ENCODE measurements at places on chromosomes 6 and 20. TPM values are rescaled to one million over a fixed set of nuclear protein-coding genes. Genes with fewer than 3 reads are reported as not detected.
A peak's percentile ranks its signal among the peaks of the same experiment; 100 is the strongest.

GRCh38 chr6:139595183-139595582, 220.7 kb upstream of the CITED2 start:
- no peak overlapping the region for H3K4me3 ChIP-seq
- DNase-seq: no peak
- H3K27ac ChIP-seq: no peak overlapping the region
- peaks cover 17% of the 10 kb centered on the region for H3K27me3 ChIP-seq
- H3K36me3 ChIP-seq: no peaks in the 10 kb centered on the region

DNA sequence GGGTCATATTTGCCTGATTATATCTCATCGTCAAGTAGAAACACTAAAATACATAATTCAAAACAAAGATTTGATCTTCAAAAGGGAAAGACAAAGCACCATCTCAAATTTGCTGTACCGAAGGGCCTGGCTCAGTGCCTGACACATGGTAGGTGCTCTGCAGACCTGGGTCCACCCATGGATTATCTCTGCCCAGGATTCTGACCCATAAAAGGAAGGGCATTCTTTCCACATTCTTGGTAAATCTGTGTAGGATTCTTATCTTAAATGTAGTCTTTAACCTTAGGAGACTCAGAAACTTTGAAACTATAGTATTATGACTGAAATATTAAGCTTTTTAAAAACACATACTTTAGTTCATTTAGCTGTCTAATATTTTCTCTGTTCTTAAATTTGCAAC, 274.1 kb upstream of the FLRT3 start:
- no peak overlapping the region for H3K4me3 ChIP-seq
- H3K27me3 ChIP-seq: no peaks in the 10 kb centered on the region
- no peaks in the 10 kb centered on the region for H3K4me1 ChIP-seq
- no peak for DNase-seq

DNA sequence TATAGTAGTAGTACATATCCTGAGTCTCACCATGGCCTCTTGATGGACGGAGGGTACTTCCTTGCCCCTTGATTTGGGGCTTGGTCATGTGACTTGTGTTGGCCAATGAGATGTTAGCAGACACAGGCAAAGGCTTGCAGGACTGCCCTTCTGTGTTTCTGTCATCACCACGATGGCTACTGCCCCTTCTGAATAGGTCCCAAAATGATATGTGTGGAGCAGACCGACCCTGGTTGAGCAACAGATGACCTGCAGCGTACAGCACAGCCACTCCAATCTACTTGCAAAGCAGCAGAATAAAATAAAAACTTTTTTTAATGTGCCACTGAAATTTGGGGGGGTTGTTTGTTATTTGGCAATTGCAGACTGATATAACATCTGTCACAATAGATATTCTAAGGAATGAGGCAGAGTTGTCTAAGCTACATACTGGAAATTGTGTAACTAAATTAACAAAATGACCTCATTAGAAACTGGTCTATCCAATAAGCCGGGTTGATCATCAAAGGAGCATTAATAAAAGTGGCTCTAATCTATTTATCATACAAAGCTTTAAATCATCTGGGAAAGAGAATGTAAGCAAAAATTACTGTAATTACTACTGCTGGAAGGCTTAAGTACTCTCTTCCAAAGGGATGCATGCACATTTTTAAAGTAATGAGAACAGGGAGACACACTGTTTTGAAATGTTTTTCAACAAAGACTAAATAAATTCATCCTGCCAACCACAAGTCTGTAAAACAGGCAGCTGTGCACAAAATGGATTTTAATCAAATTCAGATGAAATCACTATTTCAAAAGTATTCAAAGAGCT, 209.5 kb downstream of the KIF16B start:
- H3K4me1 ChIP-seq: no peaks in the 10 kb centered on the region
- H3K36me3 ChIP-seq: peaks cover 2% of the 10 kb centered on the region
- no peak for DNase-seq
- H3K4me3 ChIP-seq: no peak overlapping the region
- no peak overlapping the region for H3K27ac ChIP-seq

GRCh38 chr6:29828471-29828797, 809 bp downstream of the HLA-G start:
- H3K27ac ChIP-seq: no peak overlapping the region
- H3K4me3 ChIP-seq: no peak overlapping the region
- no peaks in the 10 kb centered on the region for H3K36me3 ChIP-seq

GRCh38 chr6:137949686-137950390, 82.8 kb downstream of the TNFAIP3 start:
- H3K27ac ChIP-seq: peak overlapping the region; percentile 75
- no peaks in the 10 kb centered on the region for H3K36me3 ChIP-seq
- peaks cover 5% of the 10 kb centered on the region for H3K27me3 ChIP-seq
- no peak overlapping the region for H3K4me3 ChIP-seq
- H3K4me1 ChIP-seq: peaks cover 20% of the 10 kb centered on the region
- DNase-seq: no peak

GRCh38 chr6:150661216-150662007, 61.7 kb downstream of the PLEKHG1 start:
- no peaks in the 10 kb centered on the region for H3K36me3 ChIP-seq
- DNase-seq: no peak

DNA sequence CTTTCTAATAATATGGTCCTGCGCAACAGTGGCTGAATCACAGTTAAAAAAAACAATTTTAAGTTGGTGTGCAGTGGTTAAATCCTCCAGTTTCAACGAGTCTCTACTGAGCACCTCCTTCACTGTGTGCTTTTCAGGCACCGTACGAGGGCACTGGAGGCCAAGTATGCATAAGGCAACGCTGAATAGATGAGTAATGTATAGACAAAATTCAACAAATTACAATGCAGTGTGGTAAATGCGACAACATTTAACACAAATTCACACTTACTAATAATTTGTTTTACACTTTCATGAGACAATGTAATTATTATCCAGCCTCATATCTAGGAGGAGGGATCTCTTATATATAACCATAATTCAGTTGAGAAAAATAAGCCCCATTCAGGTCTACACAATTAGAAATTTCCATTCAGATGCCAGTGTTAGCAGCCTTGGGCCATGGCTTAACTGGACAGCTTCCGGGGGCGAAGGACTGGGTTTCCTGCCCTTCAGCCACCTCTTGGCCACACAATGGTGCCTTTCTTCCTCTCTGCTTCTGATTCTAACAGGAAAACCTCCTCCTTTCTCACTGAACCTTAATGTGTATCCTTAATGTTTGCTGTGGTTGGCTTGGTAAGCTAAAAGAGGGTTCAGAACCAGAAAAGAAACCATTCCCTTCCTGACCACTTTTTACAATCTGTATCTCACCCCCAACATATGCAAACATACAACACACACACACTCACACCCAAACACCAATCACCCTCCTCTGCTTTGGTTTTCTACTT, 51.9 kb downstream of the B4GALT5 start:
- H3K27ac ChIP-seq: no peak overlapping the region
- no peak overlapping the region for H3K4me3 ChIP-seq
- DNase-seq: no peak
- peaks cover 29% of the 10 kb centered on the region for H3K4me1 ChIP-seq
- H3K36me3 ChIP-seq: peaks cover 6% of the 10 kb centered on the region
- no peaks in the 10 kb centered on the region for H3K27me3 ChIP-seq

DNA sequence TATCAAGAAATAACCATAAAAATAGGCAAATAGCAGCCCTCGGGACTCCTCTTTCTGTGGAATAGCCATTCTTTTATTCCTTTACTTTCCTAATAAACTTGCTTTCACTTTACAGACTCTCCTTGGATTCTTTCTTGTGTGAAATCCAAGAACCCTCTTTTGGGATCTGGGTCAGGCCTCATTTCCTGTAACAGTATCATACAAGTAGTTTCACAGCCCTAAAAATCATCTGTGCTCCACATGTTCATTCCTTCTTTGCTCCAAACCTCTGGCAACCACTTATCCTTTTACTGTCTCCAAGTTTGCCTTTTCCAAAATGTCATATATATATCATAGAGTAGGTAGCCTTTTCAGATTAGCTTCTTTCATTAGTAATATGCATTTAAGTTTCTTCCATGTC, 13.5 kb upstream of the NT5E start:
- H3K27me3 ChIP-seq: peaks cover 5% of the 10 kb centered on the region
- H3K27ac ChIP-seq: no peak overlapping the region
- no peak for DNase-seq
- H3K4me3 ChIP-seq: no peak overlapping the region

DNA sequence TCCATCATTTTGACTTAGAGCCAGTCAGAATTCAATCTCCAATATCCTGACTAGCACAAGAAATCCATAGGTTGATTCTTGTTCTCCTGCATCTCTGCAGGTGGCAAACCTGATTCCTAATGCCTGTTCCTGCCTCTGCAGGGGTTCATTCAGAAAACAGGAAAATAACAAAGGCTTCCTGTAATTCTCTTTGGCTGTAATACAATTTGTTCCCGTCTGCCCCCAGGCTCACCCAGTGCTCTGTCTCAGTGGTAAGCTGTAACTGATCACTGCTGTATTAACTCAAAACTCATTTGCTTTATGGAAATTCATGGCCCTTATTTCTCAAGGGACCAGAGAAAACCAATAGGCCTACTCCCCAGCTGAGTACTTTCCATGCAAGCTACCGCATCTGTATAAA, 88.6 kb downstream of the OPRM1 start:
- no peaks in the 10 kb centered on the region for H3K27me3 ChIP-seq
- no peaks in the 10 kb centered on the region for H3K36me3 ChIP-seq

- no peak for DNase-seq
- no peak overlapping the region for H3K4me3 ChIP-seq
- H3K36me3 ChIP-seq: peaks cover 44% of the 10 kb centered on the region
Observed at GRCh38 chr6:53090576-53090975, 25.4 kb downstream of the FBXO9 start.

Gene SLC17A4
- not detected for total RNA-seq

Gene CCN6
- total RNA-seq: not detected

Gene SLC22A16
- not detected for total RNA-seq

Gene SIRPB2
- not detected for total RNA-seq

Gene PRRC2A
- total RNA-seq: 246 TPM

Gene SYCP2
- 9.1 TPM for total RNA-seq

Gene ZC2HC1B
- total RNA-seq: not detected

Gene OTOR
- not detected for total RNA-seq

Gene SLC52A3
- total RNA-seq: not detected

Gene SMLR1
- total RNA-seq: not detected
